Effector memory CD4-positive, alpha-beta T cell (primary cell): ENCODE measurements at places on chromosomes 2 and 18.

DNA sequence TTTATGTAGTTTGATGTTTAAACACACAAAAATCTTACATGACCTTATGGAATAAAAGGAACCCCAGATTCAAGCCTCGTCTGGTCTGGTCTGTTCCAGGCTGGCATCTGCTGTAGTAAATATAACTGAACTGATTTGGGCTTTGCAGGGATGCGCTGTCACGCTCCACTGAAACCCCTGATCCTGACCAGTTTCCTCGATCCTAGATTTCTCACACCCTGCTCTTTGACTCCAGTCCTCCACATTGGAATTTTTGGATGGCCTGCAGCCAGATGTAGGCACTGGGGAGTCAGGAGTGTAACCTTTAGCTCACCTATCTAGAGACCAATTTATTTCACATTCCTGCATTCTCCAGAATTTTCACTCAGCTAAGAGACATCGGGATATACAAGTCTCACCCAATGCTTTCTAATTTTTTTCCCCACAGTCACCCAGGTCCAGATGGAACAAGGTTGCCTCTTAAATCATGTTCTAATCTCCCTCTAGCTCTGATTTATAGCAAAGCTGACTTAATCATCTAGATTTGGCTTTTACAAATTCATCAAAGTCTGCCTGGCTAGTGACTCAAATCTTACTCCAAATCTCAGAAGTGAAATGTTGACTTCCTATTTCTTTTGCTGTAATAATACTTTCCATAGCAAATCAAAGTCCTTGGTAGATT is 219.6 kb downstream of the CD226 start:
- DNase-seq: no peak

DNA sequence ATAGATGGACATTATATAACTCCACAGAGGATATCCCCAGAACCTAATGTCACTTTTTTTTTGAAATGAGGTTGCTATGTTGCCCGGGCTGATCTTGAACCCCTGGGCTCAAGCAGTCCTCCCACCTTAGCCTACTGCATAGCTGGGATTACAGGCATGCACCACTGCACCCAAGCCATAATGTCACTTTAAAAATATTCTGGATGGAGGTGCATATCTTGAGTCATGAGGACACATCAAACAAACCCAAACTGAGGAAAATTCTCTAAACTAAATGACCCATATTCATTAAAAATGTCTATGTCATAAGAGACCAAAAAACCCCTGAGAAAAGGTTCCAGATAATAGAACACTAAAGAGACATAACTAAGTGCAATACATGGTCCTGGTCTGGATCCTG is 36.3 kb downstream of the OSGEPL1 start:
- DNase-seq: no peak

- no peak for DNase-seq
Observed at GRCh38 chr18:14085770-14086457, 46.3 kb downstream of the ZNF519 start.

DNA sequence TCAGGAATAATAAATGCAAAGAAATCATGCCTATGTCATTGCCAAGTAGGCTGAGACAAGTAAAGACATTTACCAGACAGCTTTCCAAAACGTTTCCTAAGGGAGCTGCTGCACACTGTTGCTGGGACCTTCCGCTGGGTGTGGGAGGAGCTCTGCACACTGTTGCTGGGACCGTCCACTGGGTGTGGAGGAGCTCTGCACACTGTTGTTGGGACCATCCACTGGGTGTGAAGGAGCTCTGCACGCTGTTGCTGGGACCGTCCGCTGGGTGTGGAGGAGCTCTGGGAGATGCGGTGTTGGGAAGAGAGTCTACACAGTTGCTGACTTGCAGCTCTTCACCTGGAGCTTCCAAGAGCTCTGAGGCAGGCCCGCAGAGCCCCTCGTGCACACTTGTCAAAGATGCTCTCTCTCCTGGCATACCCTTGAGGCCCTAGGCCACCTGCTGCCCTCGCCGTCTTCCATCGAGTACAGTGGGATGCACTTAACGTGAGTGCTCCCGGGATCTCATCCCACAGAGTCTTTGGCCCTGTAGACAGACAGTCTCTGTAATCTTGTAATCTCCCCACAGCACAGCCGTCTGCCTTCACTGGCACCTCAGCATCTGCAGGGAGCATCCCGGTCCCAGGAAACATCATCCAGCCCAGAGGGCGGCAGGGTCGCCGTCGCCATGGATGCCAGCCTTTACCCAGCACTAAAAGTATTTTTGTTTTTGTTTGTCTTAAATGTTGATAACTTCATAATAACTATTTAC is 51.4 kb downstream of the TRAPPC12 start:
- DNase-seq: no peak

GRCh38 chr18:53489266-53489665 is 735.2 kb downstream of the MBD2 start:
- DNase-seq: no peak
